ENCODE measurements at places on chromosomes 3 and 15.

GRCh38 chr3:89372456-89372855 is 265.0 kb downstream of the EPHA3 start:
- no peak for DNase-seq

GRCh38 chr3:45567730-45568172 is 26.8 kb upstream of the LIMD1 start:
- peak; percentile 19 for DNase-seq

DNA sequence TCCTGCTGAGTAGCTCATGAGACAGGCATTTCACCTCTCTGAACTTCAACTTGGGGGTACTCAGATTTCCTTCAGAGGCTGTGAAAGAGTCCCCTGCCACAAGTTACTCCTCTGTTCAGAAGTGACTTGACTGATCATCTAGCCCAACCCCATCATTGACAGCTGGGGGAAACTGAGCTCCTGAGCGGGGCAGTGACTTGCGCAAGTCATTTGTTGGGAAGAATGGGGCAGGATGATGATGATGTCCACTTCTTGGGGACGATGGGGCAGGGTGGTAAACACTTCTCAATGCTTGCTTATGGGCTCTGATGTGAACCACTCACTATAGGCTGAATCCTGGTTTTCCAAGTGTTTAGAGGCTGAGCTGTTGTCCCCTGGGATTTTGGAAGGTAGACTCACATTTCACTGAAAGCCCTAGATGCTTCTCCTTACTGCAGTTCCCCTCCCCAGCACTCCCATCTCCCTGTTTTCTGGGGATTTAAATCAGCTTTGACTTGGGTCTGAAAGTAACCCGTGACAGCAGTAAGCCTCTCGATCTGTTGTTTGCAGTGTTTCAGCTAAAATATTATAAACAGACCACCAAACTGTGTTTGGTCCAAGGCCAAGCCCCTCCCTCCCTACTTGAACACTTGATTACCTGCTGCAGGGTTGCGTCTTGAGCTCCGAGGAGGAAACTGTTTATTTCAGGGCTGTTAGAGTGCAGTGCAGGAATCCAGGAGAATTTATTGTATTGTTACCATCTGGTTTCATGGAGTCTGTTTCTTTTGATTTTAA is 25.1 kb downstream of the SMAD3 start:
- no peak for DNase-seq

DNA sequence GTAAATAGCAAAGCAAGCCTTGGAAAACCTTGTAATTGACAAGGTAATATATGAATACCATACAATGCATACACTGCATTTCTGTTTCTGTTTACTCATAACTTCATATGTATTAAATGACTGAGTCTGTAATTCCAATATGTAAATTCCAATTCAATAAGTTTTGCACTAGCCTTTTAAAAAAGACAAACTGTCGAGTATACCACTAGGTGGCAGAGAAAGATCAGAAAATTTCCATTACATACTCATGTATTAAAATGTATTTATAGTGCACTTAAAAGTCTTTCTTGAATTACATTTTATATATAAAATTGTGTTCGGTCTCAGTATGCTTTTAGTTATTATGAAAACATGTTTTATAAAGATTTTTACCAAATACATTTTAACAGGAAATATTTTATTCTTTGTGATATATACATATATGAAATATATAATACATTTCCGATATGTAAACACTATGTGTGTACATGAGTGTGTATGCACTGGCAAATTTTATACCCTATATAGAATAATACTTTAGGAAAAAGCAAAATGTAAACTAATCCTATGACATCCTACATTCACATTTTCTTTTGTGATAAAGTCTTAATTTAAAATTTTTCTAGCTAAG is 216.8 kb downstream of the VGLL3 start:
- DNase-seq: peak; percentile 12

DNA sequence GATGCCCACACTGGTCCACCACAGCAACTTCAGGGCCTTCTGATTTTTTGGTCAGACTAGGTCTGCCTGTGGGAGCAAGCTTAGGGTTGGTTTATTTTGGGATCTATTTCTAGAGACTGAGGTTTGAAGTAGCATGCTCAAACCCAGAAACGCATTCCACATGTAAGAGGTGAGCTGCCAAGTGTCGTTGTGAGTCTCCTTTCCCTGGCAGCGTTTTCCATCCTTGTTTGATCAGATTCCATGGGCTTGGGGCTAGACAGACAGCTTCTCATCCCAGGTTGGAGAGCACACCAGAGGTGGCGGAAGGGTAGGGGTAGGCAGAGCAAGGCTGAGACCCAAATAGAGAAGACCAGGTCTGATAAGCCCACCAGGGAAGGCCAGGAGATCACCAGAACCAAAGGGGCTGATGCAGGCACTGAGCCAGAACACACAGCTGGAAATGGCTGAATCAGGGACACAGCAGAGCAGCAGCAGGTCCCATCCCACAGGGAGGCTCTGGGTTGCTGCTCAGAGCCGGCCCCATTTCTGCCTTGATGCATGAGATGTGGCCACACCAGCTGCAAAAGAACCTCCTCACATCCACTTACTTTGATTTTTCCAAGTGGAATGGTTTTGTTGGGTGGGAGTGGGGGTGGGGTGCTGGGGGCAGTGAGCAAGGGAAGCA is 186.8 kb downstream of the THSD4 start:
- DNase-seq: no peak

- no peak for DNase-seq
Observed at GRCh38 chr15:98164571-98164970, 204.1 kb downstream of the ARRDC4 start.

DNA sequence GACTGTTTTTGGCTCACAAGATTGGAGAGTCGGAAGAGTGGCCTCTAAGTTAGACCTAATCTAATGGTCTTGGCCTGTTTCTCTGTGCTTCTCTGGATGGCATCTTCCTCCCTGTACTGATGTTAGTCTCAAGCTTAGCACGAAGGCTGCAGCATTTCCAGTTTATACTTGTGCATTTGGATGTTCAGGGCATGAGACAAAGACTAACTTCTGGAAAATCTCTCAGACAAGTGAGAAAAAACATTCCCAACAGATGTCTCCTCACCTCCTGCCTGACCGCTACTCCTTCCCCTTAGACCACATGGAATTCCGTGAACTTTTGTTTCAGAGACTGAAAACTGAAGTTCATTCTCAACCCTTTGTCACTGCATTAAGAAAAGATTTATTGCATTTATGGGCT is 410.8 kb upstream of the MCTP2 start:
- no peak for DNase-seq

DNA sequence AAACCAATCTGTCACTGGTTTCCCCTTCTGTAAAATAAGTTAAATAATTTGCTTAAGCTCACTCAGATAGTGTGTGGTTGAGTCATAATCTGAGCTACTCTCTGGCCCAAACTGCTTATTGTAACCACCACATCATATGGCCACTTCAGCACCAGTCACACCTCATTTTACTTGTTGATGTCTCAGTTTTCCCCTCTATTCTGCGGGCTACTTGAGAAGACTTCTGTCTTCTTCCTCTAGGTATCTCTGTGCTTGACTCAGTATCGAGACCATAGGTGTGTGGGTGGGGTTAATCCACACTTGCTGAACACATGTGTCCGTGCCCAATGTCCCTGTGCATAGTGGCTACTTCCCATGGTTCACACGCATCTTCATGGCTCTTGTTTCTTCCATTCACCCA is 32.9 kb downstream of the CRYGS start:
- no peak for DNase-seq

DNA sequence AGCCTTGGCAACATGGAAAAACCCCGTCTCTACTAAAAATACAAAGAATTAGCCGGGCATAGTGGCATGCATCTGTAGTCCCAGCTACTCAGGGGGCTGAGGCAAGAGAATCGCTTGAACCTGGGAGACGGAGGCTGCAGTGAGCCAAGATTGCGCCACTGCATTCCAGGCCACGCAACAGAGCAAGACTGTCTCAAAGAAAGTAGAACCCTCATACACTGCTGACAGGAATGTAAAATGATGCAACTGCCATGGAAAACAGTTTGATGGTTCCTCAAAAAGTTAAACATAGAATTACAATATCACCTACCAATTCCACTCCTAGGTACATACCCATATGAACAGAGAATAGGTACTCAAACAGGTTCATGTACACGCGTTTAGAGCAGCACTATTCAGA is 158.9 kb downstream of the TBC1D5 start:
- no peak for DNase-seq

GRCh38 chr3:173688216-173688842 is 290.8 kb downstream of the NLGN1 start:
- no peak for DNase-seq

- DNase-seq: no peak
Observed at GRCh38 chr3:3053974-3054373, 56.2 kb downstream of the IL5RA start.

DNA sequence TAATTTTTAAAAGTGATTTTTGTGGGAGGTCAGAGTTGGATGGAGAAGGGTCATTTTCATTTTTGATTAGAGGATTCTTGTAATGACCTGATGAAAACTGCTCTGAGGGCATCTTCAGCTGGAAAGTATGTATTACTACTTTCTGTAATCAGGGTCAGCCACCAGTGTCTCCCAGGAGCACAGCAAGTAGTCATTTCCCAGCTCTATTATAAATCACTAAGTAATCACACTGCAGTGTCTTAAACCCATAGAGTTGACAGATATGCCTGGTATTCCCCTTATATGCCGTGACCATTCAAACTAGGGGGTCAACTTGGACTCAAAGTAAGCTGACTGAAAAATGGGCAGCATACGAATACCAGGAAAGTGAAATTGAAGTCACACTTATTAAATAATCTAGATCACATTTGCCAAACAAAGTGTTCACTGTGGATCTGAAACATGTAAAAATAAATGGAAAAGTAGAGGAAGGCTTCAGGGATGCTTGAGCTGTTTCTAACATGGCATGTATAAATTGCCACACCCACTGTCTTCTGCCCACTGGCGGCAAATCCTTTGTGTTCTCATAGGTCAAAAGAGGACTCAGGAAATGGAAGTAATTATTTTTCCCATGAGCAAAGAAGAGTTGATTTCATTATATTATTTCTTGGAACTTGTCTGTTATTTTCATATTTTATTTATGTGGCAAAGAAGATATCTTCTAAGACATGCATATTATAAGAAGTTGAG is 105.7 kb downstream of the MBNL1 start:
- DNase-seq: no peak

- DNase-seq: no peak
Observed at GRCh38 chr3:10353160-10353559, 32.2 kb upstream of the SEC13 start.

- DNase-seq: peak; percentile 81
Observed at GRCh38 chr15:70259028-70259424, 161.3 kb upstream of the TLE3 start.

DNA sequence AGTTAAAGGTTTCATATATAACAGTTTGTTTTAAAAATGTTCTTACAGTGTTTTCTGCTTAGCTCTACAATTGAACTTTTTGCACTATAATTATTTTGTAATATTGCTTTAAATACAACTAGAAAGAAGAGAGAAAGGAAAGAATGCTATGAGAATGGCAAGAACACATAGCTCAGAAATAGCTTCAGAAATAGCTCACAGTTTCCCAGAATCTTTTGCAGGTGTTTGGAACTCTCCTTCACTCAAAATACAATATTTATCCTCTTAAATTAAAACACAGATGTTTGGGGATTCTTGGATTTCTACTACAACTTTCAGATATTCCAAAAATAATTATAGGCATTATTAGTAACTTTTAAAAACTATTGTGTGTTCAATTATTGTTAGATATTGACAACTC is 658.0 kb upstream of the DPPA4 start:
- no peak for DNase-seq

DNA sequence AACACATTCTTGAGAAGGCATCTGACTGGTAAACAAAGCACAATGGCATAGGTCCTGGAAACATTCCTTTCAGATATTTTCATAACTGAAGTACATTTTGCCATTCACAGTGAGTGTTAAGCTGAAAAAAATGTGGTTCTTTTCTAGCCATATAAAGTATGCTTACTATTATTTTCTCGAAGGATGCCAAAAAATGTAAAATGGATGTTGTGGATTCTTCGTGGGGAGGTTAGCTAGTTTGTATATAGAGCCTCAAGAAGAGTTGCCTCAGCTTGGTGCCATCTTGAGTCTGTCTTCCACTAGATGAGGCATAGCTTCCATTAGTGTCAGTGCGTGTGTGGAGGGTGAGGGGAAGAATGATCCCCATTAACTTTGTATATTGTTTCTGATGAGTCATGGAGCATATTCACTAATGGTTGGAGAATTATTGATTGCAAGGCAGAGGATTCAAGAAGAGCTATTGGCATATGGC is 4.1 kb downstream of the MBNL1 start:
- DNase-seq: no peak

- DNase-seq: peak; percentile 44
Observed at GRCh38 chr3:8110966-8111798, 390.4 kb upstream of the LMCD1 start.

GRCh38 chr3:110226645-110227044 is 845.0 kb upstream of the NECTIN3 start:
- no peak for DNase-seq

GRCh38 chr3:158093526-158093925 is 12.7 kb downstream of the SHOX2 start:
- no peak for DNase-seq

DNA sequence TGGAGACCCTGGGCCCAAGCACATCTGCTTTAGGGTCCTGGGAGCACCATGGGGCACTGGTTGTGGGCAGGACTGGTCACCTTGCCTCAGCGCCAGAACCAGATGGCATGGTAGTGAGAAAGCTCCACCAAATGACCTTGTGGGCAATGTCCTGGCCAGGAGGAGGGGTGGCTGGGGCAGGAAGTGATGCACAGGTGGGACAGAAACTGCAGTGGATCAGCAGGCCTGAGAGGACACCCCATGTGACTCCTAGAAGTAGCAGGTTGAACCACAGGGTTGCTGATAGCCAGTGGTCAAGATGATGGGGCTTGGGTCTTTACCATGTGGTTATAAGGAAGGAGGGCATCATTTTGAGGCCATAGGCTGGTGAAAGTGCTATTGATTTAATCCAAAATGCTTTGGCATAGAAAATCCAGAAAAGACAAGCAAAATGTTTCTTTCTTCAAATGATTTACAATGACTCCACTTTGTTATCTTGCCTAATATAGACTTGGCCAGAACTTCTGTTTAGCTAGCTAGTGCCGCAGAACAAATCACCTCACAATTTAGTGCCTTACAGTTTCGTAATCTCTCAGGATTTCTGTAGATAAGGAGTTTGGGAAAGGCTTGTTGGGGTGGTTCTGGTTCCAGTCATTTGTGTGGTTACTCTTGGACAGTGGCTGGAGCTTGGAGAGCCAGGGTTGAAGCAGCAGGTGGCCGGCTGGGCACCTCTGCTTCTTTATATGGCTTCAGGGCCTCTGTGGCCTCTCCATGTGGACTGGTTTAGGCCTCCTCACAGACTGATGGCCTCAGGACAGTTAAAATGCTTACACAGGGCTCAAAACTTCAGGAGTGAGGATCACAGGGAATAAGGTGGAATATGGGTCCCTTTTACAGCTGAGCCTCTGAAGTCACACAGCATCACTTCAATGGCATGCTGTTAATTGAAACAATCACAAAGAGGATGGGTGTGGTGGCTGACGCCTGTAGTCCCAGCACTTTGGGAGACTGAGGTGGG is 27.5 kb downstream of the TMEM158 start:
- DNase-seq: no peak

- DNase-seq: no peak
Observed at GRCh38 chr3:24589513-24589851, 94.8 kb upstream of the THRB start.

- DNase-seq: peak; percentile 59
Observed at GRCh38 chr15:28955160-28955992, 69.6 kb downstream of the APBA2 start.
